Nucleus accumbens (tissue), 56 donors: ENCODE measurements at places on chromosomes 7 and 10.

DNA sequence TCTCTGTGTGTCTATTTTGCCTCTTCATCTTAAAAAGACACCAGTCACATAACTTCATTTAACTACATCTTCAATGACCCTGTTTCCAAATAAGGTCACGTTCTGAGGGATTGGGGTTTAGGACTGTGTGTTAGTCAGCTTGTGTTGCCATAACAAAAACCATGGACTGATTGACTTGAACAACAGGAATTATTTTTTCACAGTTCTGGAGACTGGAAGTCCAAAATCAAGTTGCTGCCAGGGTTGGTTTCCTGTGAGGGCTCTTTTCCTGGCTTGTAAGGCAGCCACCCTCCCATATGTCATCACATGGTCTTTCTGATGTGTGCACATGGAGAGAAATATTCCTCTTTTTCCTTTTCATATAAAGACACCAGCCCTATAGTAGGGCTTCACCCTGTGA lies 55.3 kb downstream of the REEP3 start:
- no peak for DNase-seq

GRCh38 chr7:2621948-2622640 lies 9.7 kb upstream of the TTYH3 start:
- no peak for DNase-seq

GRCh38 chr7:92075455-92076158 lies 58.7 kb downstream of the CYP51A1 start:
- no peak for DNase-seq

GRCh38 chr7:25907214-25907613 lies 244.8 kb upstream of the NFE2L3 start:
- no peak for DNase-seq

DNA sequence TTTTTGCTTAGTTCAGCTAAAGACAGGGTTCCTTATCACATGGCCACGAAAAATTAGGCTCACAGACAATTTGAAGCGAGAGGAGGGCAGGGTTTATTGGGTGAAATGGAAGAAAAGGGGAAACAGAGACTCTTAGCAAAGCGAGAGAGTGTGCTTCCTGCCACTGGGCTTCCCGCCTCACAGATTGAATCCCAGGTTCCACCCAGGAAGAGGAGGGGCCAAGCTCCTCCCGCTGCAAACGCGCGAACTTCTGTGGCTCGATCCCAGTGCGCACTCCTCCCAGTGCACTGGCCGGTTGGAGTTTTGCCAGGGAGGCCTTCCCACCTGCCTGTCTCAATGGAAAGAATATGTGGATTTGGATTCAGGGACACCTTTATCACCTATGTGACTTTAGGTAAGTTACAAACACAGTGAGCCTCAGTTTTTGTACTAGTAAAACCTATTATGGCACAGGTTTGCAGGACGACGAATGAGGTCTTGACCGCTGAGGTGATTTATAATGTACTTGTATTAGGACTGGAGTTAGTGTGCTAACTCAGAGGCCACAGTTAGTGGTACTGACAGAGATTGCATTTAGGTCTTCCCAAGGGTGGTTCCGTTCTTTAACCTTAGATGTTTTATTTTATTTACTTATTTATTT lies 48.5 kb upstream of the SP8 start:
- DNase-seq, result no peak

- no peak for DNase-seq
These were observed 142.8 kb downstream of the DGKB start for GRCh38 chr7:14759785-14760184.

- DNase-seq, result no peak
These were observed 278.1 kb upstream of the SP4 start for GRCh38 chr7:21149809-21150208.

GRCh38 chr10:99788598-99789256 lies 6.3 kb downstream of the ABCC2 start:
- DNase-seq, result no peak

DNA sequence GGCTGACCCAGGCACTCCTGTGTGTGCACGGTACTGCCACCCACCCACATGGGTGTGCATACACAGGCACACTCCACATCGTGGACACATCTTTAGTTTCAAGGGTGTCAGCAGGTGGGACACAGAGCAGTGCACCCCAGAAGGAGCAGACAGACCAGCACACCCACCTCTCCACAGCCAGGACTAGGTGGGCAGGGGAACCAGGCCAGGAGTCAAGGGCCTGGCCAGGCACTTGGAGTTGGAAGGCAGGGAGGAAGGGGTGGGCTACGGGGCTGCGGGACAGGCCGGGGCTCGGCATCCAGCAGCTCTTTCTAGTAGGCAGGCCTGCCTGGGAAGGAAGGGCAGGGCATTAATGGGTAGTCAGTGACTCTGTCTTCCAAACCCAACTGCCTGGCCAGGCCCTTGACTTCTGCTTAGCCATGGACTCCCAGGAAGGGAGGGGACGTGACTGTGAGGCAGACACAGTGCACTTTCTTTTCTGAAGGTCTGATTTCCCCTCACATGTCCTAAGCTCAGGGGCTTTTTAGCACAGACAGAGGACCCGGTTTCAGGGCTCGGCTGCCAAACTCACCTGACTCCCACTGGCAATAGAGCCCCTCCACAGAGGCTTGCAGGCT lies 14.6 kb downstream of the RASGEF1A start:
- no peak for DNase-seq

GRCh38 chr10:74947781-74948401 lies 121.5 kb downstream of the KAT6B start:
- no peak for DNase-seq

- DNase-seq, result no peak
These were observed 12.3 kb upstream of the MYPN start for GRCh38 chr10:68096913-68097516.

DNA sequence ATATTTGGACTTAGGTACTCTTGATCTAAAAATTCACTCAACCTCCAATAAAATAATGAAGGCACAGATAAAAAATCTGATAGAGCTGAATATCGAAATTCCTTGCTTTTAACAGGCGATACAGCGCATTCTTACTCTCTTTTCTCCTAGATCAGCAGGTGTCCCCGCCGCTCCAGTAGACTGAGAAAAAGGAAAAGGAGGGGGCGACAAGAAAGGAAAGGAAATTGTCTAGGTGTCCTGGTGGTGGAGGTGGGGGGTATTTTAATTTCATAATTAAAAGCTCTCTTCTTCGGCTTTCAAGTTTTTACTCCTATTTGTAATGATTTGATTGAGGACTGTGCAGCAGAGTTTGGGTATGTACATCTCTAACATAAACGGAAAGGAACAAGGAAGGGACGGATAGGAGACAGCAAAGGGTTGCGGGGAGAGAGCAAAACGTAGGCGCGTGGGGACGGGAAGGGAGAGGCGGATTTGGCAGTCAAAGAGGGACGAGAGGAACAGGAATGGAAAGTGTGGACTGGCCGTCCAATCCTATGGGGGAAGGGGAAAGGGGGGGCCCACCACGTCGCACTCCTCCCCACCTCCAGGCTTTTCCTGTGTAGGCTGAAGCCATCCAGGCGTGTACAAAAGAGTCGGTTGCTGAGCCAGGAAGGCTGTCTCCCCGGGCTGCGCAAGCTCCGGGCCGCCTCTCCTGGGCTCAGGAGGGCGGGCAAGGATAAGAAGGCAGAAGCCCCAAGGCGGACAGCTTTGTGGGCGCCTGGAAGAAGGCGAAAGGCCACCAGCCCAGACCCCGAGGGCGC lies 875 bp upstream of the HECTD2 start:
- DNase-seq, result peak; percentile 69

- no peak for DNase-seq
These were observed 64.8 kb downstream of the THSD7A start for GRCh38 chr7:11767148-11767547.

DNA sequence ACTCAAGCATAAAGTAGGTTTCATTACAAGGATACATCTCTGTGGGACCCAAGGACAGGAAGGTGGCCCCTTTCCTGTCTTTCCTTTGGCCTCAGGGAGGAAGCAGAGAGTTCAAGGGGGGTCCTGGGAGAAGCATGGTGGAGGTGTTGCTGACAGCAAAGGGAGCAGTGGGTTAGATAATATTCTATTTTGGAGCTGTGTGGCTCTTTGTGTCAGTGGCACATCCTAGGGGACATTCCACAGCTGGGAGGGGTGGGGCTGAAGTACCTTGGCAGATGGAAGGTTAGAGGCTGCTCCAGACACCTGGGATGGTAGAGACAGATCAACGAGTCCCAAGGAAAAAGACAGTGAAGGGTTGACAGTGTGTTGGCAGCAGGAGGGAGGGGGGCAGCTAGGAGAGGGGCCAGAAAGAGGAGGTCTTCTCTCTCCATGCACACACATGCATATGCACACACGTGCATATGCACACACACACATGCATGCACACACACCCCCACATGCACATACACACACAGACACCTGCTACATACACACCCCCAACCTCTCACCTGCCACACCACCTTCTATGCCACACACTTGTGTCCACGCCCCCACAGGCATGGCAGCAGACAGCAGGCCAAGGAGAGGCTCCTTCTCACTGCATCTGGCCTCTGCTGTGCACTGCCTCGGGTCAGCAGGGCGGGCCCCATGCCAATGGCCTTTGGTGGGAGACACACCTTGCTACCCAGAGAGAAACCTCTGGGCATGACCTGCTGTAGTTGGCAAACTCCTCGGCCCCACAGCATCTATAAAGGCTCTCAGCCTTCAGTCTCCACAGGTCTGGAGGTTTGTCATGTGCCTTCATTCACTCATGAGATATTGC lies 5.6 kb upstream of the POLD2 start:
- DNase-seq, result no peak

GRCh38 chr7:137025469-137026175 lies 157.2 kb downstream of the CHRM2 start:
- no peak for DNase-seq

GRCh38 chr7:88322151-88322550 lies 15.5 kb upstream of the STEAP4 start:
- DNase-seq, result no peak

- no peak for DNase-seq
These were observed 28.1 kb upstream of the NPVF start for GRCh38 chr7:25256333-25256819.

DNA sequence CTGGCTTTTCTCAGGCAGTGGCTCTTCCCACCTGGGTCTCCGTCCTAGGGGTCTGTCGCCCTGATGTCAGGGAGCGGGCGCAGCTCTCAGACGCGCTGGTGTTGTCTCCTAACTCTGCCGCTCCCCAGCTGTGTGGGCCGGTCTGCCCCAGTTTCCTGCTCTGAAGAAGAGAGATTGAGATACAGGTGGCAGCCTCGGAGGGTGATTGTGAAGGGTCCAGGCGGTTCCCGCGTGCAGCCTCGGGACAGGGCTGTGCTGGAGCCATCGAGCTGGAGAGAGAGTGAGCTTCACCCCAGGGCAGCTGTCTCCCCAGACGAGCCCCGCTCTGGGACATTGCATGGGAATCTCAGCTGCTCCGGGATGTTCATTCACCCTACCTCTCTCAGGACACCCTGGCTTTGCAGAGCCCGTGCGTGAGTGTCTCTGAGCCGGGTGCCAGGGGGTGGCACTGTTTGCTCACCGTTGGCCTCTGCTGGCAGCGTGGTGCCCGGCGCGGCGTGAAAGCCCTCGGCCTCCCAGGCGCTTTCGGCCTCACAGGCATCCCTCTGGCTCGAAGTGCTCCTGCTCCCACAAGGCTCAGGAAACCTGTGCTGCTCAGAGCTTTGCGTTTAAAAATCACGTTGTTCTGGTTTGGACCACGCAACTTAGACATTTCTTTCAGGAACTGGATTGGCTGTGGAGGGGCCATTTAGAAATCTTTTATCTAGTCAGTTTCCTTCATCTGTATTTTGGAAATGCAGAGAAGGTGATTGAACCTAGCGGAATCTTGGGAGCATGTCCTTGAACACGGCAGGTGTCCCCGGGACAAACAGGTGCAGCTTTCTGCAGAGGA lies 33.8 kb upstream of the ZFAND2A start:
- DNase-seq, result peak; percentile 64

DNA sequence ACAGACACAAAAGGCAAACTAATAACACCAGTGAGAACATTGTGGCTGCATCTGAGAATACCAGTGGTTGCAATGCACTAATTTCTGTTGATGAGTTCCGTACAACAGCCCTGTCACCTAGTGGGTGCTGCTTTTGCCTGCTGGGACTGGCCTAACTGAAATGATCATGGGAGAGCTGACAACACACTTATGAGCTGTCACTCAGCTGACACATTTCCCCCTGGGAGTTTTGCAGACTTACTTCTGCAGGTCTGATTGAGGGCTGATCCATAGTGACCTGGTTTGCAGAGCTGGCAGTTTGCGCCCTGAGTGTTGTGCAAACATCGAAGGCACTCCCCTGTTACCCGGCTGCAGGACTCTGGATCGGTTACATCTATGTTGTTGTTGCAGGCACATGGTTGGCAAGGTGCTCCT lies 60.6 kb upstream of the LAMB1 start:
- DNase-seq, result no peak

- DNase-seq, result no peak
These were observed 53.0 kb upstream of the HGF start for GRCh38 chr7:81822811-81823210.

DNA sequence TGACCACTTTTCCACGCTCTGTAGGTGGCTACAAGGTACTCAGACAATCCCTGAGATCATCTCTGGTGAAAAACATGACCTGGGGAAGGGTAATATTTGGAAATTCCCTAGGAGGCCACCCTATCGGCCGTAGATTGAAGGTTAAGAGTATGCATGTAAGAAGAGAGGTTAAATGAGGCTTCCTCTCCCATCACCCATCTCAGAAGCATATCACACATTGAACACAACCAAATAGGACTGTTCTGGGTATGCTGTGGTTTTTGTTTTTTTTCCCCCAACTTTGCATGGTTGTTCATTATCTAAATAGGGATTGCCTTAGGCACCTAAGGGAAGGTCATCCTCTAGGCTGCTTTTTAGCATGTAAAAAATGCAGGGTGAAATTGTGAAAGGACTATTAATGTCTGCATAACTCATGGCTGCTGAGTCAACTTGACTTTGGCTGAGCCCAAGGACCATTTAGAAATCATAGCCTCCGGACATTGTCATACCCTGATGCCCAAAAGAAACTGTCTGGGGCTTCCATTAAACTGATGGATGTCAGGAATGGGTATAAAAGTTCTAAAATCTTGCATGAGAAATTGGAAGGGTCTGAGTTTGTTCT lies 24.7 kb upstream of the ST8SIA6 start:
- no peak for DNase-seq

GRCh38 chr10:112793202-112793921 lies 156.7 kb upstream of the TCF7L2 start:
- no peak for DNase-seq

GRCh38 chr7:97002555-97003261 lies 2.6 kb upstream of the DLX6 start:
- no peak for DNase-seq

DNA sequence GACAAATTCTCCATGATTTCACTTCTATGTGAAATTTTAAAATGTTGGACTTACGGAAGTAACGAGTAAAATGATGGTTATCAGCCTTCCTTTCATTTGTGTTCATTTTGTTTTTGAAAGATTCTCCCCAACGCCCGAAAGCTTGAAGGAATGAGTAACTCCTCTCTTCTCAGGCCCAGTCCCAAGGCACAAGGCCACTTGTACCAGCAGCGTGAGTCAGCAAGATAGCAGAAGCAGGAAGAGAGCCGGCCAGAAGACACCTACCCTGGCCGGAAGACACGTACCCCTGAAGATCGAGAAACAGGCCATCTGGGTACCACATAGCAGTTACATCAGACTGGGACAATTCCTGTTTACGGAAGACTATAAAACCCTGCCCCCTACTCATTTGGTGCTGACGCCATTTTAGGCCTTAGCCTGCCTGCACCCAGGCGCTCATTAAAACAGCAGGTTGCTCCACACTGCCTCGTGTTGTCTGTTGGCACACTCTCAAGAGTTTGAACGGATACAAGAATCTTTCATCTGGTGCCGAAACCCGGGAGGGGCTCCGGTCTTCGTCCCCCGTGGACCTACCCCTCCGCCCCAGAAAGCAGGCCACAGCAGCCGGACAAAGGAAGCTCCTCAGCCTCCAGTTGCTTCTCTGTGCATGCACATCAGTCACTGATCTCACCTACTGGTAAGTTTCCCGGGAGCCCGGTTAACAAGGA lies 60.4 kb downstream of the LRRC17 start:
- DNase-seq, result no peak
